A549 treated with GW870086 at 1 μM for 4 hours (cell line): ENCODE measurements at places on chromosomes 5 and 9. TPM values are rescaled to one million over a fixed set of nuclear protein-coding genes. Genes with fewer than 3 reads are reported as not detected.

Gene IL4
- total RNA-seq = not detected in 5 replicates

Gene SV2C
- 0.03 TPM in 1 of 5 replicates, not detected in the others for total RNA-seq

Gene MSMP
- 0.32 TPM in 1 of 5 replicates, not detected in the others for total RNA-seq

Gene TMEM171
- total RNA-seq = 3.9 to 7.8 TPM (median 6.6 TPM) in 5 replicates

Gene FOXD4
- 0.24 to 0.83 TPM (median 0.44 TPM) in 5 replicates for total RNA-seq

Gene INSL6
- not detected in 5 replicates for total RNA-seq

Gene INPP5E
- total RNA-seq = 14.2 to 20.7 TPM (median 19.7 TPM) in 5 replicates

Gene TRAF2
- 43.8 to 69.5 TPM (median 59.1 TPM) in 5 replicates for total RNA-seq

Gene CDH9
- total RNA-seq = not detected in 5 replicates

Gene CTNND2
- not detected in 5 replicates for total RNA-seq

Gene CEP120
- total RNA-seq = 6.6 to 11.4 TPM (median 9.7 TPM) in 5 replicates

Gene BRD8
- 41.9 to 53.8 TPM (median 45.5 TPM) in 5 replicates for total RNA-seq

Gene BHMT
- 0.13 TPM in 1 of 5 replicates, not detected in the others for total RNA-seq

Gene PCDH12
- total RNA-seq = not detected in 5 replicates
